ENCODE measurements at places on chromosomes 7 and 10.

GRCh38 chr10:125156196-125156595 is 4.2 kb downstream of the CTBP2 start:
- peak; percentile 47 for DNase-seq

DNA sequence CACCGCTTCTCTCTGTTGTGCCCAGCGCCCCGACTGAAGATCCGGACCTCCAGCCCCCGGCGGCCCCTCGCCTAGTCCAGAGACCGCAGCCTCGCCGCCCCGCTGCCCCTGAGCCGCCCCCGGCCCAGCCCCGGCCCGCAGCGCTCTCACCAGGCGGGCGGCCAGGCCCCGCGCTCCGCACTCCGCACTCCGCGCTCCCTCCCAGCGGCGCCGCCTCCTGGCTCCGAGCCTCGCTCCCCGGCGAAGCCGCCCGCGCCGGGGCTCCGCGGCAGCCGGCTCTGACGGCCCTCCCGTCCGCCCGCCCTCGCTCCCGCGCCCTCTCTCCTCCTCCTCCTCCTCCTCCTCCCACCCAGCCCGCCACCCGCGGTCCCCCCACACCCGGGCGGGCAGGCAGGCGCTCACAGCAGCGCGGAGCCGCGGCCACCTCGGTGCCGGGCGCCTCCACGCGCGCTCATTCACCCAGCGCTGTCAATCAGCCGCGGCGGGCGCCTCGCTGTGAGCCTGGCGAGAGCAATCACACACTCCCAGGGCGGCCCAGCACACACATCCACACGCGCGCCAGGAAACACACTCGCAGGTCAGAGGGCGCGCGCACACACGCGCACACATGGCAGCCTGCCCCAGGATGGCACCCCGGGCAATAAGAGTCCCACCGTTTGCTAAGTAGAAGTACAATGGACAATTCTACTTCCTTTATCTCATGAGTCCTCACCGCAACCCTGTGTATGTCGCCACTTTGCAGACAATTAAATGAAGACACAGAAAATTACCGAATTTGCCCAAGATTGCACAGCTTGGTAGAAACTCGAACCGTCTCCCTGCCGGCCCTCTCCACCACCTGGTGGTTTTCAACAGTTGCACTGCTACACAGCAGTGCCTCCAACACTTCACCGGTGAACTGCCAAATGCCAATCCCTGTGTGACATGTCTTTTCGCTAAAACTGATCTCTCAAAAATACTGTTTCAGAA is at the start of gene PRRT4:
Gene PRRT4 (minus strand): TSS at position 280 of the 969 bp plus-strand sequence.
- DNase-seq = no peak

DNA sequence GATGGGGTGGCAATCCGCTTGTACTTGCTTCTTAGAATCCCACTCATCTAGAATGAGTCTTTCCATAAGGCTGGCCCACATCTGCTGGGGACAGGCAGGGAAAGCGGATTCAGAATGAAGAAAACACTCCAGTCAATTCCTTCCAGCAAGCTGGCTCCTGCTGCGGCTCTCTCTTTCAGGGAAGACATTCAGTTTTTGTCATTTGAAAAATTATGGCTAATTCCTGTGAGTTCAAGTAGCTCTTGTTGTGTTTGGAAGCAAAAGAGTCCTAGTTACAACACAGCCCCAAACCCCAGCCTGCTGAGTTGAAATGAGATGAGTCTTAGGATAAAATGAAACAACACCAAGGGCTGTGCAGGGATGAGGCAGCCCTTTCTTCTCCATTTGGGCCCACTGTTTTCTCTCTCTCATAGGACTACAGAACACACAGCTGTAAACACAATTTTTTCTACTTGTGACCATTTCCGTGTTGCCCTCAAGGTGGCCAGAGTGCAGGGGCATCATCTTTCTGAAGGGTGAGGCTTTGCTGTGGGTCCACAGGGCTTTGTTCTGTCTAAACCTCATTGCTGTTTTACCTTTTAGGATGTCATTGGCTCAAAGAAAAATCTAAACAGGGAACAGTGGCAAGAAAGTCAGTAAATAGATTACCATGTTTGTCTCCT is 90.8 kb upstream of the EEPD1 start:
- DNase-seq = no peak

- DNase-seq = no peak
Measured at GRCh38 chr7:140609646-140610045, 31.0 kb downstream of the DENND2A start.

- no peak for DNase-seq
Measured at GRCh38 chr7:15765753-15766152, 79.3 kb upstream of the MEOX2 start.

DNA sequence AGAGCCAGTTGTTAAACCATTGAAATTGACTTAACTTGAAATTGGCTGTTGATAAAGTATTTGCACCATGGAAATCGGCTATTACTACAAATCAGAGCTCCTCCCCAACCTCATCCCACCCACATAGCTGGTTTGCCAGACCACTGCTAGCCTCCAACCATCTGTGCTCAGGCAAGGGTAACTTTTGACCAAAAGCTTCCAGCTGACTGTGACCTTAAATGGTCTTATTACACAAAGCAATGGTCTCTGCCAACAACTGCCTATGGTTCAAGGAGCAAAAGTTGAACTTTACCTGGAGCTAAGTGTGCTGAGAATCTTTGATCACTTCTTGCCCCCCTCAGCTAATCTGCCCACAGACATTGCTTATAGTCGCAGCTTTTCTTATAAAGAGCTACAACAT is 48.5 kb upstream of the ADRB1 start:
- no peak for DNase-seq

GRCh38 chr7:95246831-95247370 is 77.4 kb downstream of the PON1 start:
- DNase-seq = peak; percentile 84

- DNase-seq = no peak
Measured at GRCh38 chr7:150337659-150338081, 3.8 kb downstream of the RARRES2 start.

All from amniotic epithelial cell (primary cell).